LHCN-M2 (cell line): ENCODE measurements at places on chromosomes 2 and 18.

- no peak for DNase-seq
Measured at GRCh38 chr2:26173776-26174482, 1.0 kb downstream of the GAREM2 start.

- no peak for DNase-seq
Measured at GRCh38 chr2:898319-898718, 52.3 kb upstream of the SNTG2 start.

- no peak for DNase-seq
Measured at GRCh38 chr2:217977840-217978535, 24.8 kb downstream of the TNS1 start.

DNA sequence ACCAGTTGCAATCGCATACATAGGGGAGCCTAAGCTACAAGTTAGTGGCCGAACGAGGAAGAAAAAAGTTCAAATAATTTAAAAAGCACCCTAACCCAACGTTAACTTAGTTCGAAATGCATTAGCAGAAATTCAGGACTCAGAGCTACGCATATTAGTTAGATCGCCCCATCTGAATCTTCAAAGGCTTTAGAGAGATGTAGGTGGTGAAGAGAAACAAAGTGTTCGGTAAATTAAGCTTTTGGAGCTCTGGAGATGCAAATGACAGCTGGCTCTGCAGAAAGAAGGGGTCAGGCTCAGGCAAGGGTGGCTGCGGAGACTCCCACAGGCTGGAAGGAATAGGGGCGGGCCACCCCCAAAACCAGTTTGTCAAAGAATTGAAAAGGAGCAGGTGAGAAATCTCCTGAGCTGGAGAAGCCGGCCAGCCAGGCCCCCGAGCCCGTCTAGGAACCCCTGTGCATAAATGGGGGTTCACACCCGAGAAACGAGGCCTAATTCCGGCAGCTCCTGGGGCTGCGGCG lies 621 bp downstream of the TXNL1 start:
- DNase-seq = peak; percentile 6

- no peak for DNase-seq
Measured at GRCh38 chr2:177633910-177634294, 241.3 kb downstream of the AGPS start.

- DNase-seq = peak; percentile 50
Measured at GRCh38 chr2:75606761-75607399, 39.7 kb upstream of the MRPL19 start.

- DNase-seq = peak; percentile 29
Measured at GRCh38 chr2:88669482-88670214, 21.8 kb upstream of the RPIA start.
